ENCODE measurements at places on chromosomes 7 and 10.

DNA sequence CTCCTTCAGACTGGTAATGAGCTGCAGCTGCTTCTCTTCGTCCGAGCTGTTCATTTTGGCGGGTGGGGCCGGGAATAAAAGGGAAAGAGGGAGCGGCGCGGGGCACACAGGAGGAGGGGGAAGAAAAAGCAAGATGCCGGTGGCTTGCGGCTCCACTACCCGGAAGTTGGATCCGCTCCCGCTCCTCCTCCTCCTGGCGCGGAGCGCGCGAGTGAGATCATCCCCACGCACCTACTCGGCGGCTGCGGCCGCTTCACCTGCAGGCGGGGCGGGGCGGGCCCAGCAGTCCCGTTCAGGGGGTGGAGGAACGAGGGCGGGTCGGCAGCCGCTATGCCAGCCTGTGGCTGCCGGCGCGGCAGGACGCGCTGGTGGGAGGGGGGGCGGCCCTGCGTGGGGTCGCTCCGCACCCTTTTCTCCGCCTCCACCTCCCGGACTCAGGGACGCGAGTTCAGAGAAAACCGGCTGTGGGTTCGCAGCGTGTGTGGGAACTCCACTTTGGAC is at the start of gene SHTN1:
Gene SHTN1 (minus strand): TSS at position 162 of the 501 bp plus-strand sequence. CDS start 108 bp downstream, at position 54.
- DNase-seq, result no peak

DNA sequence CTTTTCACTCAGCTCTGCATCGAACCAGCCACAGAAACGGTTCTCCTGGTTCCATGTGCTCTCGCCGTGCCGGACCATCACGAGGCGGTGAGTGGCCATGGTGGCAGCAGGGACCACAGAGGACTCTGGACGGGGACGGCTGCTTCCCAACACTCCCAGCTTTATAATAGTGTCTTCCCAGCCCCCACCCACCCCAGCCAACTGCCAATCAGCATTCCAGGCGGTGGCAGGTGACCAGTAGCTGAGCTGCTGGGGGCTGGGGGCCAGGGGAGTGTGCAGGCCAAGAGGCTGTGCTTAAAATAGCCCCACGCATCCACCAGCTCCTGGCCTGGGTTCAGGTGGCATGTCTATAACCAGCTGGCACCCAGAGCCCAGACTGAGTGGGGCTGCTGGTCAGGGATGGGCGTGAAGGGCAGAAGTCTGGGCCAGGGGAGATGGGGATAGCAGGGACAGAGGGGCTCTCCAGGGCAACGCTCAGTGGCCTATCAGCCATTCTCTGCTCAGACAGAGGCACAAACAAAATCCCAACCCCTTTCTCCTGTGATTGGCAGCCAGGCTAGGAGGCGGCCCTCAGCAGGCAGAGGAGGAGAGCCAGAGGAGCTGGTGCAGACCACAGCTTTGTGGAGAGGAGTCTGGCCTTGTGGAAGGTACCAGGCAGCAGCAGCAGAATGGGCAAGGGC is at the start of gene PGAM2:
Gene PGAM2 (minus strand): TSS at position 137 of the 680 bp plus-strand sequence. CDS start 38 bp downstream, at position 99.
- DNase-seq, result no peak

GRCh38 chr10:128300290-128300824 is 174.1 kb upstream of the MKI67 start:
- DNase-seq, result no peak

- DNase-seq, result no peak
Measured at GRCh38 chr7:117470777-117471176, 9.0 kb upstream of the CFTR start.

DNA sequence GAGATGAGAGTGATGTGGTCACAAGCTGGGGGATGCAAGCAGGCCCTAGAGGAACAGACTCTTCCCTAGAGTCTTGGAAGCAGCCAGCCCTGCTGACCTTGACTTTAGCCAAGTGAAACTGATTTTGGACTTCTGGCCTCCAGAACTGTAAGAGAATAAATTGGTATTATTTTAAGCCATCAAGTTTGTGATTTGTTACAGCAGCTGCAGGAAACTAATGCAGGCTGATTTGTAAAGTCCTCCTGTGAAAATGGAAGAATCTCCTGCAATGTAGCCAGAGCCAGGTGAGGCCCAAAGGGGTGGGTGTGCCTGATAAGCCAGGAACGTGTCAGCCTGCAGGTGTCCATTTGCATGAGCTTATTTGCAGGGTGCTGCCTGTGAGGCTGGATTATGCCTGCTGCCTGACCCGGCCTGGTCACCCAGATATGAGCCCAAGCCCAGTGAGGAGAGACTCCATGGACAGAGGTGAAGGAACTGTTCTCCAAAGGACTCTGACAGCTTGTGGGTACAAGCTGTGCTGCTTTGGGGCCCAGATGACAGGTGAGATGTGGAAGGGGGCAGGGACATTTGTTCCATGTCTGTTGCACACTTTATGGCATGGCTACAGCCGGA is 24.6 kb upstream of the PLEKHA1 start:
- DNase-seq, result no peak
